ENCODE measurements at places on chromosomes 6 and 20. TPM values are rescaled to one million over a fixed set of nuclear protein-coding genes. Genes with fewer than 3 reads are reported as not detected.

DNA sequence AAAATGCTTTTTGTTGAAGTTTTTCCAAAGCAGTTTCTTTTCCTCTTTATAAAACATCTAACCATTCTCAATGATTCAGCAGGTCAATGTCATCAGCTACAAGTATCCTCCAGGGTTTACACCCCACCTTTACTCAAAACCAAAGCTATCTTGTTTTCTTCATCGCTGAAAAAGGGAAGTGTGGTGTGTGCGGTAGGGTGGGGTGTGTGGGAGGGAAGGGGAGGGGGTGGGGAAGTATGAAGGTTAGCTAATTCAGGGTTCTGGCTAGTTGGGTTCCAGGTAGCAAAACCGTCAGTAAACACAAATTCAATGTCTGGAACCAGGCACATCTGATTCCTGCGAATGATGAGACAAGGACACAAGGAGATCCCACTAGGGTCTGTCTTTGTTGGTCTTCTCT, 189.6 kb downstream of the GJA10 start:
- no peak for DNase-seq

GRCh38 chr20:50636601-50637540, 54.5 kb downstream of the RIPOR3 start:
- no peak for DNase-seq

- DNase-seq = no peak
Measured at GRCh38 chr6:42572523-42572922, 8.7 kb downstream of the UBR2 start.

- no peak for DNase-seq
Measured at GRCh38 chr20:38892091-38892981, 33.9 kb upstream of the FAM83D start.

- no peak for DNase-seq
Measured at GRCh38 chr6:111265842-111266241, 178.5 kb downstream of the SLC16A10 start.

DNA sequence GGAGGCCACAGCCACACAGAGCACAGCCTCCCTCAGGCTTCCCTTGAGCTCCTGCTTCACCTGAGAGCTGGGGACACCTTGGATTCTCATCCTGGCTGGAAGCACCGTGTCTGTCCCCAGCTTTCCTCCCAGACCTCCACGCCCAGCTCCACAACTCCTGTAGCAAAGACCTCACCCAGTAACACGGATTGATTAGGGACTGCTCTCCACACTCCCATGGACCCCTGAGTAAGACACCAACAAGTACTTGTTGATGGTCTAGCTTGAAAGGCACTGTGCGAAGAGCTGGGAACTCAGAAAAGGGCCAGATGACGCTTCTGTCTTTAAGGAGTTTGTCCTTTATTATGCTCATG, 109.6 kb downstream of the DLL1 start:
- no peak for DNase-seq

GRCh38 chr20:20492521-20493332, 124.8 kb downstream of the INSM1 start:
- peak; percentile 69 for DNase-seq

GRCh38 chr20:48818481-48818987, 9.3 kb downstream of the PREX1 start:
- DNase-seq = no peak

DNA sequence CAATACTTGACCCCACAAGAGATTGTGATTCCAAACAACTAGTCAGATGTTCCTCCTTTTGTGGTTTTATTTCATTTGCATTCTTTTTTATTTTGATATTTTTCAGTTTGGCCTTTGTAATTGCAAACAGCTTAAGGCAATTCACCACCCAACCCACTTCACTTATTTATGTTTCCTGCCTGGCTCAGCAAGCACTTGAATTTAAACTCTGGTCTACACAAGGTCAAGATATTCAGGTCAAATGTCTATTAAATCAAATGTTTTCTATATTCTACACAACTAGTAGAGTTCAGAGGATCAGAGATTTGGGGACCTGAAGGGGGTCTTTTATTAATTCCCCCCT, 100.1 kb downstream of the SGK1 start:
- no peak for DNase-seq

GRCh38 chr6:3835055-3835731, 14.0 kb upstream of the FAM50B start:
- DNase-seq = peak; percentile 80

GRCh38 chr6:170142559-170142958, 148.3 kb downstream of the DLL1 start:
- DNase-seq = peak; percentile 21

DNA sequence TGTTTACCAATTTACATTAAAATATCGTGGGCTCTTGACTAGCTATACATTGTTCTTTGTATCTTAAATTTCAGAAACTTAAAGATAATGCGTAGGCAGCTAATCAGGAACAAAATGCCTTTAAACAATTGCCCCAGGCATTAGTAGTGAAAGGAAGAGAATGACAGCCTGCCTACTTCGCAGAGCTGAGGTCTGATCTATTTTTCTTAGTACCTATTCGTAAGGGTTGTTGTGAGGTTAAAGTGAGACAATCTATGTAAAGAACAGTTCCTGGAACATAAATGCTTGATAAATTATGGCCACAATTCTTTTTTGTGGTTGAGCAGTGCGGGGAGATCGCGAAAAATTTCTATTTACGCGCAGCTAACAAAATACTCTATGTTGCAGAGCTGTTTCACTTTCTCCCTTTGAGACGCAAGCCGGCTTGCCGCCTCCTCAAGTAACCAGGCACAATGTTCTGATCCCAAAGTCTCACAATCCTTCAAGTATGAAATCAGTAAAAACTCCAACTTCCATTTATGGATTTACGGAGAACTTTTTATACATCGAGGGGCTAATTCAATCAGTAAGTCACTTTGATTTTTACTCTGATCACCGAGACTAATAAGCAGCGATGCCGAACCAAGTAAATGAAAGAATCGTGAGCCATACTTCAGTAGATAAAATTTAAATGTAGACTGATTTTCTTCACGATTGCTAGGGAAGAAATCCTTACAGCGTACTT, 878 bp upstream of the PNRC1 start:
- DNase-seq = peak; percentile 85

GRCh38 chr6:47520282-47520681, 42.7 kb downstream of the CD2AP start:
- no peak for DNase-seq

DNA sequence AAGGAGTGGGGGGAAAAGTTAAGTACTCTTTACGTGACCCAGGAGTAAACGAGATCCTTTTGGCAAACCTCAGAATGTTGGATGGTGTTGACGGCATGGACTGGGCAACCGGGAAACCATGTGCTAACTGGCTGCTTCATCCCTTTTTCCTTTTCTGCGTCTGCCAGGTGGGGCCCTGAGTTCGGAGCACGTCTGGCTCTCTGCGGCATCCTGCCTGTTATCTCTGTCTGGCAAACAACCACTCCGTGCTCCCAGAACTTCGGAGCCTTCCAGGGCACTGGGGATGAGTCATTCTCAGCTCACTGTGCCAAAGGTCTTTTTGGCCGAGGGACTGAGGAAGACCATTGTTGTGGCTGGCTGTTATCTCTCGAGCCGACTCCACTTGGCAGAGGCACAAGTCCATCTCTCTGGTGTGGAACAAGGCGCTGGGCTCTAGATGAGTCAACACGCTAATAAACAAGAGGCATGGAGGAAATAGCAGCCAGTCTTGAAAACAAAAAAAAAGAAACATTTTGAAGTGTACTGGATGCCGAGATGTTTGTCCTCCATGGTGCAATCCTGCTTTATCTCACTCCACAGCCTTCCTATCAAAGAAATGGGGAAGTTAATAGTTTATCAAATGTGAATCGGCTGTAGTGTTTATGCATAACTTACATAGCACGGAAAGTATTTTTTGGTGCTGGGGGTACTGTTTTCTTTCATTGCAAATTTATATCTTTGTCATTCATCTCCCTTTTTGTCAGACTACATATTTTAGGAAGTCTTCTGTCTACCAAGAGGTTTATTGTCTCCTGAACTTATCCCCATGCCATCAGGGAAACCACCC, 64.6 kb upstream of the TXNDC5 start:
- DNase-seq = peak; percentile 89

DNA sequence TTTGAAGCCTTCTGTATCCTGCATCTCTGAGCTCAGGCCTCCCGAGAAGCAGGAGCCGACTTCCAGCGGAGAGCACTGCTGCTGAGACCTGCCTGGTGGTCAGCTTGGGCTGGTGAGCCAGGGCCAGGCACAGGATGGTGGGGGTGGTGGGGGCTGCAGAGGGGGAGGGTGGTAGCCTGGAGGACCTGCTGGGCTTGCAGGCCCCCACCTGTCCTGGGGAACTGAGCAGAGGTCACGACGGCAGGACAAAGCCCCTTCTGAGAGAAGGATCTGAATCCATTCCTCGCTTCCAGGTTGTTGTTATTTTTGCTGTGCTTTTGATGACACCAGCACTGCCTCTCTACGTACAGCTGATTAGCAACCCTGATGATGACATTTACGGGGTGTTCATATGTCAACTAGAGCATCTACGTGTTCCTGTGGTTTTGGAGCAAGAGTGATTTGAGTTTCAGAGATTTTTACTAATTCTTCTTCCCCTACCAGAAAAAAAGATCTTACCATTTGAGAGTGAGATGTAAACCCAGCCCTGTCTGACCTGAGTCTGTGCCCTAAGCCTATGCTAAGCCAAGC, 35.7 kb upstream of the CD93 start:
- DNase-seq = peak; percentile 25

- DNase-seq = no peak
Measured at GRCh38 chr20:655726-656624, 3.0 kb upstream of the SRXN1 start.

DNA sequence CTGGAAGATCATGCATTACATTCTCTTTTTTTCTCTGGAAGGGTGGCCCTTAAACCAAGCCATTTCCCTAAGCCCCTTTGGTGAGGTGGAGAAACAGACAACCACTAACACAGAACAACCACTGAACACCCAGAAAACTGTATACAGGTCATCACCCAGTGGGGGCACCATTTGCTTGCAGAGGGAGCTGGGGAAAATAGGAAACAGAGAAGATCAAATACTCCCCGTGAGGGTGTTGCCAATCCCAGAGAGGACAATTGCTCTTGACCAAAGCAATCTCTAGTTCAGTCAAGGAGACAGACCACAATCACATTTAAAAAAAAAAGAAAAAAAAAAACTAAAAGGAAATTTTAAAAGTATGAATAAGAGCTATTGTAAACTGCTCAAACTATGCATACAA, 865 bp upstream of the DAAM2 start:
- DNase-seq = no peak

- DNase-seq = peak; percentile 68
Measured at GRCh38 chr6:19837511-19838441, 606 bp downstream of the ID4 start.

DNA sequence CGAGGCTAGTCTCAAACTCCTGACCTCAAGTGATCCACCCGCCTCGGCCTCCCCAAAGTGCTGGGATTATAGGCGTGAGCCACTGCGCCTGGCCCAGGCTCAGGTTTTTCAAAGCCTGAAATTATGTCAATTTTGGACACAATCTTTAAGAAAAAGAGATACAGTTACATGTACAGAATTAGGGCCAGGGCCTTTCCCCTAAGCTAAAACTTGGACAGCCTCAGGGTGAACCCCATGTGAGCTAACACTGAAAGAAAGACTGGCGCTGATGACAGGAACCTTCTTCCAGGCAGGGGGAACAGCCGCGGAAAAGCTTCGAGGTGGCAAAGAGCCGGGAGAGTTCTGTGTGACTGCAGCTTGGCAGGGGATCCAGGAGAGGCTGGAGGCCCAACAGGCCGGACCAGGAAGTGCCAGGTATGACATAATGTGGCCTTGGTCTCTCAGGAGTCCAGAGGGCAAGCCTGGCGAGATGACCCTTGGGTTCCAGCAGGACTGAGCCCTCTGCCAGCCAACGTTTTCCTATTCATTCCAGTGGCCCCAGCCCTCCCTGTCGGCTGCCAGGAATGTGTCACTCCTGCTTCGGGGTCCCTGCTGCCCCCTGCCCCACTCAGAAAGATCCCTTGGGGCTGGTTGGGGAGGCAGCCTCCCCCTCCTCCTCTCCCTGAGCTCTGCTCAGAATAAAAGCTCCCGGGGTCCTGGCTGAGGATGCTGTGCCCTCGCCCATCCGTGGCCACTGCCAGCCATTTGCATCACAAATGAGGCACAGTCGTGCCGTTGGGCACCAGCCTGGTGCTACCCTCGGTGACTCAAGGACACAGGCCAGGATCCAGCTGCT, 37.3 kb downstream of the RBM38 start:
- no peak for DNase-seq

GRCh38 chr20:45487231-45487635, 17.7 kb downstream of the WFDC2 start:
- DNase-seq = no peak

GRCh38 chr6:111524735-111525134, 41.7 kb upstream of the REV3L start:
- no peak for DNase-seq

GRCh38 chr20:43748274-43748673, 21.5 kb upstream of the GTSF1L start:
- no peak for DNase-seq

- no peak for DNase-seq
Measured at GRCh38 chr6:139112561-139112960, 22.3 kb upstream of the HECA start.

- DNase-seq = no peak
Measured at GRCh38 chr6:22106451-22106850, 190.4 kb downstream of the PRL start.

GRCh38 chr20:1122388-1123315, 4.2 kb downstream of the PSMF1 start:
- DNase-seq = no peak

DNA sequence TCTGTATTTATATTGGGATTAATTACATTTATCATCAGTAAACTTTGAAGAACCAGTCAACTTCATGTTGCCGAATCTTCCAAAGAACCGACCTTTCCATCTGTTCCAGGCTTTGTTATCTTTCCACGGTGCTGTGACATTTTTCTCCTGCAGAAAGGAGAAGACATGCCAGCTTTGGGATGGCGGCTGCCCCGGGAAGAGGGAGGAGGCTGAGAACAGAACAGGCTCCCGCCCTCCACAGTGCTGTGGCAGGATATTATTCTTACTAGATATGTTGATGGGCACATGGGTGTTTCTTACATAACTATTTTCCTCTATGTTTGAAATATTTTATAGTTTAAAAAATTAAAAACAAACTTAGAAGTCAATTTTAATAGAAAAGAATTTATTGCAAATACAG, 44.9 kb downstream of the GINS1 start:
- DNase-seq = no peak

RSPO3 gene
- 14.6 TPM for total RNA-seq

GPR63 gene
- 1.1 TPM for total RNA-seq

OR2J3 gene
- total RNA-seq = not detected

CRISP3 gene
- total RNA-seq = not detected

MOXD1 gene
- total RNA-seq = 12.8 TPM

DZANK1 gene
- 1.2 TPM for total RNA-seq

EPPIN gene
- not detected for total RNA-seq

RCAN2 gene
- 13.2 TPM for total RNA-seq

PSORS1C1 gene
- 2.7 TPM for total RNA-seq

BPIFB1 gene
- not detected for total RNA-seq

LIN28B gene
- not detected for total RNA-seq
